Common myeloid progenitor, CD34-positive (primary cell): ENCODE measurements at places on chromosomes 4 and X.
A peak's percentile ranks its signal among the peaks of the same experiment; 100 is the strongest.

DNA sequence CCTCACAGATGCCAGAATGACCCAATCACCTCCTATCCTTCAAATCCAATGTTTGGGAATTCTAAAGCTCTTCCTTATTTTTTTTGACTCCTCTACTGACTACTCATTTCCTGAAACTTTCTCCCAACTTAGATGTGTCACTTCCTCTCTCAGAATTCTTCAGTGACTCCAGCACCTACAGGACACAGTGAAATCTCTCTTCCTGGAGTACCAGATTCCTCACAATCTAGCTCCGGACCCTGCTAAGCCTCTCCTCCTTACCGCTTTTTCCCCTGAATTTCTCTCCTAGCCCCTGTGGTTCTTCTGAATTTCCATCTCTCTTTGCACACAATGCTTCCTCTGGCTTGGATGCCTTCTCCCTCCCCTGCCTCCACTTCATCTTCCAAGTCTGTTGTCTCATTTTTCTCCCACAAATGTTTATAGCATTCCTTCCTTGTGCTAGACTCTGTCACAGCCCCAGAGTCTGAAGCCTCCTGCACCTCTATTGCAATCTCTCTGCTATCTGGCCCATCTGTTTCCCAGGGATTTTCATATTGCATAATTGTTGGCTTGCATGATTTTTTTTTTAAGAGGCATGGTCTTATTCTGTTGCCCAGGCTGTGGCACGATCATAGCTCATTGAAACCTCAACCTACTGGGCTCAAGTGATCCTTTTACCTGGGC is 80.1 kb downstream of the ANAPC4 start:
- DNase-seq = no peak

GRCh38 chr4:167232805-167233684 is 1.2 kb downstream of the SPOCK3 start:
- no peak for DNase-seq

GRCh38 chrX:80306007-80306406 is 114.2 kb upstream of the TENT5D start:
- DNase-seq = no peak

DNA sequence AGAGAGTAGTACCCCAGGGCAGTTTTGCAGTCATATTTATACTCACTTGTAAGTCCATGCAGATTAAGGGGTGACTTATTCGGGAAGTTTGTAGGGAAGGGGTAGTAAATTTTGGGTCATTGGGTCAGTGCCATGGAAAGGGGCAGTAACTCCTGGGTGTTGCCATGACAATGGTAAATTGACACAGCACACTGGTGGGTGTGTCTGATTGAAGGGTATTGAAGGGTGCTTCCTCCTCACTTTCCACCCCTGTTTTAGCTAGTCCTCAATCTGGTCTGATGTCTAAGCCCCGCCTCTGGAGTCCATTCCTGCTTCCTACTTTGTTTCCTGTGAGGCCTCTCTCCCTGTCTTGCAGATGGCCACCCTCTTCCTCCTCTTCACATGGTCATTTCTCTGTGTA is 11.9 kb downstream of the ODAPH start:
- no peak for DNase-seq

GRCh38 chr4:13455411-13455810 is 28.7 kb downstream of the RAB28 start:
- no peak for DNase-seq

DNA sequence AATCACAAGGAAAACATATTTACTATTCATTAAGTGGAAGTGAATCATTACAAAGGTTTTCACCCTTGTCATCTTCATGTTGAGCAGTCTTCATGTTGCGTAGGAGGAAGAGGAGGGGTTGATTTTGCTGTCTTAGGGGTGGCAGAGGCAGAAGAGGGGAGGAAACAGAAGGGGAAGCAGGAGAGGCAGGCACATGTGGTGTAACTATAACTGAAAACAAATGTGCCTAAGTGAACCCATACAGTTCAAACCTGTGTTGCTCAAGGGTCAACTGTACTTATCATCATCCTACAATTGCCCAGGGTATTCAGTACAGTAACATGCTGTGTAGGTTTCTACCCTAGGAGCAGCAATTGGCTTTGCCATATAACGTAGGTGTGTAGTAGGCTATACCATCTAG is 47.2 kb downstream of the SYNPO2 start:
- DNase-seq = no peak

DNA sequence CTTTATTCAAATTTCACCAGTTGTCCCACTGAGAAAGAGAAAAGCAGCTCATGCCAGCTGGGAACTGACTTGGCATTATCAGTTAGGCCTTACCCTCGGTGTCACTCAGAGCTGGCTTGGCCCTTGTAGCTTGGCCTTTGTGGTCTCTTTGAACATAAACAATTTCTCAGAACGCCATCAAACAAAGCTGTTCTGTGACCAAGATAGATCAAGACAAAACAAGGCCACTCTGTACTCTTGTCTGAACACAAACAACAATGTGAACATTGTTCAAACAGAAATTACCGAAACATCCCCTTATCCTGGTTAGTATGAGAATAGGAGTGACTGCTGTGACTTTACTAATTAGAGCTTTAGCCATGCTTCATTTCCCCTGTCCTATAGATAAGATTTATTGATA is 57.2 kb downstream of the DIPK2B start:
- DNase-seq = no peak

DNA sequence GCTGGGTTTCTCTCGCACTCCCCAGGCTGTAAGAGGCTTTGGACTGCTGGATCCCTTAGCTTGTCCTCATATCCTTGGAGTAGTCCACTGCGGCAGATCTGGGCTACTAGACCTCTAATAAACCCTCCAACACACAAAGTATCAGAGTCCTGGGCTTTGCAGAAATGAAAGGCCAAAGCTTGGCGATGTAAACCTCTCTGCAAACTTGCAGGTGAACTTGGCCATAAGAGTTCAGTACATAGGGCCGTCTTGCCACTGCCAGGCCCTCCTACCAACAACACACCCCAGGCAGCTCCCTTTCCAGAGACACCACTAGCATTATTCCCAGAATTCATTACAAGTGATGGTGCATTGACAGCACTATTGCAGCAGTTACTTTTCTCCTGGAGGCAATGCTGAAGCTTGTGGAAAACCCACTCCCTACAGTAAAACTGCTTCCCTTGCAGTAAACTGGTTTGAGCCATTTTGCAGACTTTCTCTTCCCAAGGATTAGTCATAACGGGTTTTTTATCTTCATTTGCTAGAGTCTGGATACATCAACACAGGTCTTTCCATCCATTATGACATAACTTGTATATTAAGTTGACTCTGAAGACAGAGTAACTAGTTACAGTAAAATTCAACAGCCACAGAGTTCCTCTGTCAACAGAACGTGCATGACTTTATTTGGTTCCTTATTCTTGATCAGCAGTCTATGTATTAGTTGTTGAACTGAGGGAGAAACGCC is 2.4 kb downstream of the ANKRD50 start:
- peak; percentile 41 for DNase-seq
